Stimulated activated CD4-positive, alpha-beta T cell treated with anti-CD3 and anti-CD28 coated beads, Interleukin-15, amount 100 ng/mL, for 1 hour (primary cell): ENCODE measurements at places on chromosomes 1 and 21.

- DNase-seq = no peak
Measured at GRCh38 chr1:68158837-68159236, 73.5 kb downstream of the WLS start.

- no peak for DNase-seq
Measured at GRCh38 chr1:221740993-221741702, 741 bp downstream of the DUSP10 start.

DNA sequence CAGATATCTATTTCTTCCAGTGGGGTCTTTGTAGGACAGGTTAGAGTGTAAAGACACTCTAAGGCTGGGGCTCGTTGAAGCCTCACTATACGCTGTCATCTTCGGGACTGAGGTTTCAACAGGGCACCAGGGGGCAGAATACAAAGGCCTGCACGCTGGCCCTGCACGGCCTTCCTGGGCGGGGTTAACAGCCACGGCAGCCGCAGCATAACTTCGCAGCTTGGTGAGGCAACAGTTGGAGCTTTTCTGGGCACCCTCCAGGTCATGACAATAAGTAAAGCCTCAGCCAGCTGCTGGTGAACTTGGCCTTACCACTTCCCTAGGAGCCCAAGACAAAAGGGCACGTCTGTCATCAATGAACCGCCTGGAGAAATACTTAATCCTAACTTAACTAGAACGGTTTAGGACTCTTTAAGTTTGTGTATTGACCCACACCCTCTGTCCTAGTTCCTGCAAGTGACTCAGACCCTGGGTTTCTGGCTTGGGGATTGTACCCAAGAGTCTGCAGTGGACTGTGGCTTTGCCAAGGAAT, 2.3 kb upstream of the RUNX1 start:
- peak; percentile 66 for DNase-seq

DNA sequence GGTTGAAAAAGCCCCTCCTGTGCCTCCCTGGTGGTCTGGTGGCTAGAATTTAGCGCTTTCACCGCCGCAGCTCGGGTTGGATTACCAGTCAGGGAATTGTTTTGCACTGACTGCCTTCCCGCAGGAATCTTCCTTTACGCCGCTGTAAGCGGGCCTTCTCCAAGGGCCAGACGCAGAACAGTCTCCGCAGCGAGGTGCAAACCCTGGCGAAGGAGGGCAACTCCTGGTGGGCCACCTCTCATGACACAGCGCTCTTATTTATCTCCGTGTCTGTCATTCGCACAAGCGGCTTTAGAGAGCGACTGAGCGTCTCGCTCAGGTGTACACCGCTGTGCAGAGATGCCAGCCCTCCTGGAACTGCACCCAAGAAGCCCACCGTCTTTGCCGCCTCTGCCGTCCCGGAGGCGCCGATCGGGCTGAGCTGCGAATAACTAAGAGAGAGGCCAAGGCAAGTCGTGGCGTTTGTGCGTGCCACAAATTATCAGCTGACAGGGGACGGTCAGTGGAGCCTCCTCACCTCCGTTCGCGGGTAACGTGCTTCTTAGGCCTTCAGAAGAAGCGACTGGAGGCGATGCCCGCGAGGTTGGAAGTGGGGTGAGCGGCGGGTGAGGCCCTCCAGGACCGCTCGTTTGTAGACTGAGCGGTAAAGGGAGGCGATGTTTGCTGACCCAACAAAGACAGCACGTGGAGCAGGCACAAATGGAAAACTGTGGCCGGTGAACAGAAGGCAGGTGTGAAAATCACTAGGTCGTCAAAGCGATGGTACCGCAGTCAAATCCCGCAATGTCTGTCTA, 93.5 kb downstream of the PRKAB2 start:
- DNase-seq = no peak

DNA sequence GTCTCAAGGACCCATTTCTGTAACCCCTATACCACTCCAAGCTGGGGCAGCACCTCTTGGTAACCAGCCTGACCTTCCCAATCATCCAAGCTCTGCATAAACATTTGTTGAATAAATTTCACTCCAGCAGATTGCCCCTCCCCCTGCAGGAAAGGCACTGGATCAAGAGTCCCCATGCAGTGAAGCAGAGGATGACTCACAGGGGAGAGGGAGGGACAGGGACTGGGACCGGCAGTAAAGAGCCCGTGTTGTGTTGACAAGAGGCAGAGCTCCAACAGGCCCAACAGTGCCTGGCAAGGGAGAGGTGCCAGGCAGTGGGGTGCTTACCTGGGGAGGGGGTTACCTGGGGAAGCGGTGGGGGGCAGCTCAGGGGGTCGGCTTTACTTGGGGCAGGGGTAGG, 32.3 kb downstream of the SLC9A1 start:
- no peak for DNase-seq

DNA sequence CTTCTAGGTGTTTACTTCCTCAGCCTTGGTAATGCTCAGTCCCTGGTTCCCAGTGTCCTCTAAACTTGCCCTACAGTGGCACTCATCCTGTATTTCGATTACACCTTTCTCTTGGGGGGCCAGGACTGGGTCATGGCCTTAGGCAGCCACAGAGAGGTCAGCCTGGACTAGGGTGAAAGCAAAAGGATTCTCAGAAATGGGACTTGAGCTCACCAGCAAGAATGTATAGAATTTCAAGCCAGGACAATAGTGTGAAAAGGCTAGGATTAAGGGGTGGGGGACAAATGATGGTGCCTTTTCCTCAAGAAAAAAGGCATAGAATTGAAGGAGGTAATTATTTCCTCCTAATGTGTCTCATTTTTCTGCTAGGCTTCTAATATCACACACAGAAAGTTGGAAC, 166.8 kb upstream of the RUNX1 start:
- no peak for DNase-seq

DNA sequence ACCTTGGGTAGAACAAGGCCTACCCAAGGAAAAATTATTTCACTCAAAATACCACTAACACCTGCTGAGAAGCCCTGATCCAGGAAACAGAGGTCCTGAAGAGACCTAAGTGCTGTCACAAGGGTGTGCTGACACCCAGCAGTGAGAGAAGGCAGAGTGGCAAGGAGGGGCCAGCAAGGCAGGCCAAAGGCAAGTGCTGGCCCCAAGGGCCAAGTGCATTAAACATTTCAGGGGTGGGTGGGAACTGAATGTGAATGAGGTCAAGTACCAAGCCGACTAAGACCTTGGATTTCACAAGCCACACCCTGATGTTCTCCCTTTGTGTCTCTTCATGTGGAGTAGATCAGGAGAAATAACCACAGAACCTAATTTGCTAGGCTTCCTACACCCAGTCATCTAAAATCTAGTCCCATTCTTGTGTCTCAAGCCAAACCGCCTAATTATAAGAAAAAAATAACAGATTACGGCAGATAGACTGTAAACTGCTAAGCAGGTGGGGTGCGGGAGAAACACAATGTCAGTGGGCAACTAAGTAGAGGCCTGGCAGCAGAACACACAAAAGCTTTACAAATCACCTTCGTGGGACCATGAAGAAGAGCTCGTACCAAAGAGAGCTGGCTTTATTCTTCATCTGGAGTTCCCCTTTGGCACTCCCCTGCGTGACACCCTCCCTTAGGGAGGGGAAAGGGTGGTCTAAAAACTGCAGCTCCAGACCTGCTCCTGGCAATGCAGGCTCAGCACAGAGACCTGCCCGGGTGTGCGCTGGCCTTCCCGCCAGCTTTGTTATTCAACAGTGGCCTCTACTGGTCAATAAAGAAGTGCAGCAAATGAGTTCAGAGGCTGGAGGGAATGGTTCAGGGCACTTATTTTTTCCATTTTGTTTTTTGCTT, 8.7 kb downstream of the UBE2G2 start:
- DNase-seq = no peak

DNA sequence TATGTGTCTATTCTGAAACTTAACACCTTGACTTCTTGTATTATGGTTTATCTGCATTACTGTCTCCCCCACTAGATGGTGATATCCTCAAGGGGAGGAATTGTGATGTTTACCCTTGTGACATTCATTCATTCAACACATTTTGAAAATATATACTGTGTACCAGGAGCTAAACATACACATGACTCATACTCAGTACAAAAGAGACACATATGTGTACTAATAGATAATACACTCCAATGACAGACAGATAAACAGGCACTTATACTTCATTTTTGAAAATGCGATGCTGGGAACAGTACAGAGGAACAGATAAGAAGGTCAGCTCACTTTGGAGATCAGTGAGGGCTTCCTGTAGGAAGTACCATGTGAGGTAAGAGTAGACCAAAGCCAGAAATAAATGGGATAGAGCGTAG, 8.9 kb upstream of the RAB3GAP2 start:
- no peak for DNase-seq

DNA sequence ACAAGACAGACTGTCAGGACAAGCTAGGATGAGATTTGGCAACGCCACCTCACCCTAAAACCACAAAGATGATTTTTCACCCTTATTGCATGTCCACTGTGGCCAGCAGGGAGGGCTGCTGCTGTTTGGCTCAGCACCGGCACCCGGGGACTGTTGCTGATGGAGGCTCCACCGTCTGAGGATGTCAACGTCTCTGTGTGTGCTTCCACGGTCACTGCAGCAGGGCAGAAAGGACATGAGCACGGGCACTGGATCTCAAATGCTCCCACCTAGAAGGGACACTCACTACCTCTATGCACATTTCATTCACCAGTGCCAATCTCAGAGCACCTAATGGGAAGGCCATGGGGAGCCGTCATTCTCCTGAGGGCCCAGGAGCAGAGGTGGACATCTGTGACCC, 599.6 kb downstream of the PTPRU start:
- DNase-seq = no peak

DNA sequence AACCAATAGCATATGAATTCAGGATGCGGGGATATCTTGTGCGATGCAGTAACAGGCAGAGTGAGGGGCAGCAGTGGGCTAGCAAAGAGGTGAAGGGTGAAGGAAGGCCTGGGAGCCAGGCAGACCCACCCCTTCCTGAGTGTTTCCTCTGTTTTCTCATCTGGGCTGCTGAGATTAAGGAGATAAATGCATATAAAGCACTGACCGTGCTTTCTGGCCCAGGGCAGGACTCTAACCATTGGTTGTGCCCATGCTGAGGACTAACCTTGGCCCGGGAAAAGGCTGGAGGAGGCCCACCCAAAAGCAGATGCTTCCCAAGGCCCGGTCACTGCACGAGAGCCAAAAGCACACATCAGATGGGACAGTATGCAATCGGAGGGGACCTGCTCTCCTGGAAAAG, 87.6 kb downstream of the PSMG1 start:
- no peak for DNase-seq

GRCh38 chr1:213162862-213163261, 111.8 kb downstream of the RPS6KC1 start:
- DNase-seq = no peak

GRCh38 chr1:22174446-22175220, 31.7 kb upstream of the WNT4 start:
- DNase-seq = no peak

DNA sequence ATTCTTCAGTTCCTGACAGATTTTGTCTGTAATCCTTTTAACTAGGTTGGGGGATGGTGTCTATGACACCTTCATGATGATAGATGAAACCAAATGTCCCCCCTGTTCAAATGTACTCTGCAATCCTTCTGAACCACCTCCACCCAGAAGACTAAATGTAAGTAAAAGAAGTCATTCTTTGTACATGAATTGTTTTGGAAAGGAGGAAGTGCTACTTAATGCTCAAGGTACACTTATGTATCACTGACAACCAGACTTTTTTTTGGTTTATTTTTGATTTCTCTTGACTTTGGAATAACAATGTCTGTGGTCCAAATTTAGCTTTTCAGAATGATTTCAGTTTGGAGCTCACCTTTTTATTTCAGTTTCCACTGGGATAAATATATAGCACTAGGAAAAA, 2.3 kb downstream of the DYRK3 start:
- DNase-seq = no peak

DNA sequence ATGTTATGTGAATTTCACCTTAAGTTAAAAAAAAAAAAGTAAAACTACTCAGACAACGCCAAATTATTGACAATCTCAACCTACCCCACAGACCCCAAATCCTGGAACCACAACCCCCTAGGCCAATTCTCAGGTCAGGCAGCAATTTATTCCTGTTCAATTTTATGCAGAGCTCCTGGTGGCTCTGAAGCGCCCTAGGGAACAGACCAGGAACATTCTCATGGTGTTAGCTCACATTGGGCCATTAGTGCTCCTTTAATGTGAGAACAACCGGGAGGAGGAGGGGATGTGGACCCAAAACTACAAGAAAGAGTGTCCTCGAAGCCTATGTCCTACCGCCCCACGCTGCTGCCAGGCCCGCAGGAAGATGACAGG, 403 bp upstream of the PSEN2 start:
- no peak for DNase-seq

DNA sequence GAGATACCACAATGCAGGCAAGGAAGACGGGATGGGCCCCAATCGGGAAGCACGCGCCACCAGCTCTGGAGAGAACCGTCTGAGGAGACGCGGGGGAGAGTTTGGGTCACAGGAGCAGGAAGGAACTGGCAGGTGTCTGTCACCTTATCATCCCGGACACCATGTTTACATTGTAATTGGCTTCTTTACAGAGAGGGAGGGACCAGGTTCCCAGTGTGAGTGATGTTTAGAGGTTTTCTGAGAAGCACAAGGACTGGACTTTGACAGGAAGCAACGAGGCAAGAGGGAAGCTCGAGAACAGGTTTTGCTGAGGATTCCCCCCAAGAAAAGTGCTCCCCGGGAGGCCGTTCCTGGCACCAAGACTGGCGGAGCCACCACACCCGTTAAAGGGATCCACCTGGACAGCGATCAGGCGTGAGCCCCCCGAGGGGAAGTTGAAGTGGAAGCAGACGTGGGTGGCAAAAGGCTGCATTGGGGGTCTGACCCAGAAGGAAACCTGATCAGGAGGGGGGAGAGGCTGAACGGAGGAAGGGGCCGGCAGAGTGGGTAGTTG, 957 bp downstream of the EPS15 start:
- peak; percentile 4 for DNase-seq

- DNase-seq = no peak
Measured at GRCh38 chr1:17880449-17880848, 125.3 kb downstream of the ACTL8 start.

- DNase-seq = no peak
Measured at GRCh38 chr1:27589841-27590426, 14.0 kb downstream of the AHDC1 start.

GRCh38 chr1:56719171-56719570, 74.1 kb downstream of the PRKAA2 start:
- no peak for DNase-seq

DNA sequence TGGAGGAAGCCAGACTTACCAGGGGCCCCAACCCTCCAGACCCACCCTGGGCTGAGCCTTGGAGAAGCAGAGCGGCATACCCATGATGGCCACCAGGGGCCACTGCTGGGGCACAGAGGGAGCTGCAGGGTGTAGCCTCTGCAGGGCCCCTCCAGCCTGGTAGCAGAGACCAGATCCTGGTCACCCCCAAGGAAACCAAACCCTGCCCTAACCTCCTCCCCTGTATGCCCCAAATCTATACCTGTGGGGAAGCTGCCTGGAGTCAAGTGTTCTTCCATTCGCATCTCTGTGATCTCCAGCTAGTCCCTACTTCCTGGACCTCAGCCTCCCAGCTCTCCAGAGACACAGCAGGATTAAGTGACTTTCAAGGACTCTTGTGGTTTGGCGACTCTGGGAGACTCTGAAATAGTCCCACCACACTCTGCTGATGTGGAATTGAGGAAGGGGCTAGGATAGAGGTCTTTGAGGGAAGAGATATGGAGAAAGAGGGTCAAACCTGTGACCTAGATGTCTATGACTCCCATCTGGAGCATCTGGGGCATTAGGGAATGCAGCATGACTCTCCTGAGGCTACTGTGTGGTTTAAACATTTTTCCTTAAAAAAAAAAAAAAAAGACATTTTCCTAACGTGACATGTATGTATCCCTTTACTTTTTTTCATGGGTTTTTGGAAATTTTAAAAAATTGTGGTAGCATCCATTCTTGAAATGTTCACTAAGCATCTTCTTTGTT, 119.2 kb upstream of the IPO9 start:
- peak; percentile 20 for DNase-seq
